NCI-H345 (cell line): ENCODE measurements at places on chromosomes 1 and 21.
A peak's percentile ranks its signal among the peaks of the same experiment; 100 is the strongest.

GRCh38 chr1:53722025-53722424 is 16.9 kb downstream of the GLIS1 start:
- DNase-seq: no peak

DNA sequence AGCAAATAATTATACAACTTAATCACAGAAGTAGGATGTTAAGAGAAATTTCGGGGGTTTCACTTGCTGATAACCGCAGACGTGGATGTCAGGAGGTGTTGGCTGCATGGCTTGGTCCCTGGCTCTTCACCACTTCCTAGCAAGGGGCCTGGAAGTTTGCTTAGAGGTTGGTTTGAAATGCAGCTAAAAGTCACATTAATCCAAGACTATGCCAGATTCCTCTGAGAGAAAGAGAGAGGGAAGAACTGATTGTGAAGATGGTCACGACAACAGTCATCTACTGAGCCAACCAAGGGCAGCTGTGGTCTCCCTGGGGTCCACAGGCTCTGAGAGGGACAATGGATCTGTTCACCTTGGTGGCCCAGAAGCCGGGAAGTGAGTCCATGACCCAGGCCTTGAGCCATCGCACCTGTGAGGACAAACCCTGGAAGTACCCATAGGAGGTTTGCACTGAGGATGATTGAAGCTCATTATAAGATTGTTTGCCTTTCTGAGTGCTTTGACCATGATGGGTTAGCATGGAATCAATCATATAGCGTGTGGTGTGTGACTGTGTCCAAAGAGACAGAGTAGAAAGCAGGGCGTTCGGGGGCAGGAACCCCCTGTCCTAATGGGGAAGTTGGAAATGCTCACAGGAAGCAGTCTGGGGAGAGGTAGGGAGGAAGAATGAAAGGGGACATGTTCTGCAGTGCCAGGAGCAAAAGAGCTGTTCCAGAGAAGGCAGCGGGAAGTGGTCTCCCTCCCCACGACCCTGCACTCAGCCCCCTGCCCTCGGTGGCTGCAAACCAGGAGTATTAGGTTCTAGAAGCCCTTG is 47.1 kb downstream of the UMODL1 start:
- peak; percentile 17 for DNase-seq

DNA sequence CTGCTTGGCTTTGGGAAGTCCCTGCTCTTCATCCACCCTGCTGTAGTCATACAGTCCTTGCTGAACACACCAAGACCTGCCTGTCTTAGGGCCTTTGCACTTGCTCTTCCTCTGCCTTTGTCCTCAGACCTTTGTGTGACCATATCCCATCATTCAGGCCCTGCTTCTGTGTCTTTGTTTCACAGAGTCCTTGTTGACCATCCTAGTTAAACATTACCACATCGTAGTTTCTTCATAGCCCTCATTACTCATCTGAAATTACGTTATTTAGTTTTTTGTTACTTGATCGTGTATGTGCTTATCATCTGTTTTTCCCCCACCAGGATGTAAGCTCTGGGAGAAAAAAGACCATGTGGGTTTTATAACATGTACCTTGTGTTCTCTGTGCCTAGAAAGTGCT is 18.3 kb upstream of the SPRR5 start:
- DNase-seq: no peak

DNA sequence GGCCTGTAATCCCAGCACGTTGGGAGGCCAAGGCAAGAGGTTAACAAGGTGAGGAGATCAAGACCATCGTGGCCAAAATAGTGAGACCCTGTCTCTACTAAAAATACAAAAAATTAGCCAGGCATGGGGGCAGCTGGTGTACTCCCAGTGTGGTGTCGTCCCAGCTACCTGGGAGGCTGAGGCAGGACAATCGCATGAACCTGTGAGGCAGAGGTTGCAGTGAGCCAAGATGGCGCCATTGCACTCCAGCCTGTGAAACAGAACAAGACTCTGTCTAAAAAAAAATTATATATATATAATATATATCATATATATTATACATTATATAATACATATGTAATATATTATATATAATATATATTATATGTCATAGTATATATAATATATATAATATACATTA is 249.2 kb upstream of the TPTE start:
- no peak for DNase-seq

DNA sequence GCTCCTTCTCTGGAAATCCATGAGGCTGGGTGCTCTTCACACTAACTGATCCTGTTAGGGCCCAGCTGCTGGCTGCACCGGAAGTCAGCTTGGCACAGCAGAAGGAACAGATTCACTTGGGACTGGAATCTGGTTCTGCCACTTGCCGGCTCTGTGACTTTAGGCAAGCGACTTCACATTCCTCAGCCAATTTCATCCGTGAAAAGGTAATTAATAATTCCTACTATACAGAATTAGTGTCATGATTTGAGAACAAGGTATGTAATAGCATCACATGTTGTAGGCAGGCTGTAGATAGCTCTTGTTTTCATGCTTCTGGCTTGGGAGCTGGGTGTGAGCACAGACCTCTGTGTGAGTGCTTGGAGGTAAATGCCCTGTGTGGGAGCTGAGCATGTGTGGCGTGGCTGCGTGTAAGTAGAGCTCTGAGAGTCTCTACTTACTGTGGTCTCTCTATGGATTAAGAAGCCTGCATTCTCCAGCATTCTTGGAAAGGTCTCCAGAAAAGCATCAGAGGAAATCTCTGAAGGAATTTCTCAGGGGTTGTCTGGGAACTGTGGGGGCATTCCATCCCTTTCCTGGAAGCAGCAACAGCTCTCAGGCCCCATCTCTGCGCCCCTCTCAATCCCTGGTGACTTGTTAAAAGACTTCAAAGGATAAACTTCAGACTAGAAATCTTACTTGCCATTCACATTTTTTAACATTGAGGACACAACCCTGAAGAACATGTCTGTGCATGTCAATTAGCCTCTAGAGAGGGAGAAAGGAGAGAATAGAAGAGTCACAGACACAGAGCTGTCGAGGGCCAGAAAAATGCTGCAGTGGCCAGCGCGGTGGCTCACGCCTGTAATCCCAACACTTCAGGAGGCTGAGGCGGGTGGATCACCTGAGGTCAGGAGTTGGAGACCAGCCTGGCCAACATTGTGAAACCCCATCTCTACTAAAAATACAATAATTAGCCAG is 47.7 kb upstream of the PPM1J start:
- no peak for DNase-seq

- no peak for DNase-seq
Observed at GRCh38 chr1:214658785-214659184, 55.8 kb downstream of the CENPF start.

DNA sequence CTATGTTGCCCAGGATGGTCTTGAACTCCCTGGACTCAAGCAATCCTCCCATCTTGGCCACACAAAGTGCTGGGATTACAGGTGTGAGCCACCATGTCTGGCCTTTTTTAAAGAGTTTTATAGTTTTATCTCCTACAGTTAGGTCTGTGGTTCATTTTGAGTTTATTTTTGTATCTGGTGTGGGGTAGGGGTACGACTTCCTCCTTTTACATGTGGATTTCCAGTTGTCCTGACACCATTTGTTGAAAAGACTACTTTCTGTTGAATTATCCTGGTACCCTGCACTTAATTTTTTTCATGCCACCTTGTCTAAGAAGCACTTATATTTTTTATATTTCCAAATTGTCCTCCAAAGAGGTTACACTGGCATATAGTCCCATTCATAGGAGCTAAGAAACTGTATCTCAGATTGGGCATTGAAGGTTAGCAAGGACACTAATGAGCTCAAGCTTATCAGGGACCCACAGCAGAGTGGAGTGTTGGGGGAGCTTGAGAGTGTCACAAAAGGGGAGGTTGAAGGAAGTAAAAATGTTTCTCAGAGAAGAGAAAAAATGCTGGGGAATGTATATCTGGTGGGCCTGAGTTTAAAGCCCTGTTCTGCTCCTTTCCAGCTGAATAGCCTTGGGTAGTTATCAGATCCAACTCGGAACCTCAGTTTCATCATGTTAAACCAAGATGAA is 23.4 kb upstream of the MEF2D start:
- no peak for DNase-seq

DNA sequence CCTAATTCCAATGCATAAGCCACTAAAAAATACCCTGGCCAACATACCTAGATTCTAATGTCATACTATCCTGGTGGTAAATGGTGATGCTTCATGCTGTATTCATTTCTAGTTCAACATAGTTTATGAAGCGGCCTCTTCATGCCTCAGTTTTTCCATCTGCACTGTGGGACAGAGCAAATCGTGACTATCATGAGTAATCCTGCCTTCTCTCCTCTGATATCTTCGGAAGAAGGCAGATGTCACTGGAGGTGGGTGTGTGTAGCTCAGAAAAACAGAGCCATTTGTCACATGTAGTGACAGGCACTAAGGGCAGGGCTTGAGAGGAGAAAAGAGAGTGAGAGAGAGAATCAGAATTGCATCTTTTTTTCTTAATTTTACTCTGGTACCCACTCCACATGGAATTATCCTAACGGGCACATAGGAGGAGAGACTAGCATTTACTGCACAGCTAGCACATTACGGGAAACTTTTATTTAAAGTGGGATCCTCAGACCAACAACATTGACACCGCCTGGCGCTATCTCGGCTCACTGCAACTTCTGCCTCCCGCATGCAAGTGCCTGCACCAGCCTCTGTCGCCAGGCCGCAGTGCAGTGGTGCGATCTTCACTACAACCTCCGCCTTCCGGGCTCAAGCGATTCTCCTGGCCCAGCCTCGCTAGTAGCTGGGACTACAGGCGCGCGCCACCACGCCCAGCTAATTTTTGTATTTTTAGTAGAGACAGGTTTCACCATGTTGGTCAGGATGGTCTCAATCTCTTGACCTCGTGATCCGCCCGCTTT is 78.4 kb upstream of the KCNA3 start:
- no peak for DNase-seq

DNA sequence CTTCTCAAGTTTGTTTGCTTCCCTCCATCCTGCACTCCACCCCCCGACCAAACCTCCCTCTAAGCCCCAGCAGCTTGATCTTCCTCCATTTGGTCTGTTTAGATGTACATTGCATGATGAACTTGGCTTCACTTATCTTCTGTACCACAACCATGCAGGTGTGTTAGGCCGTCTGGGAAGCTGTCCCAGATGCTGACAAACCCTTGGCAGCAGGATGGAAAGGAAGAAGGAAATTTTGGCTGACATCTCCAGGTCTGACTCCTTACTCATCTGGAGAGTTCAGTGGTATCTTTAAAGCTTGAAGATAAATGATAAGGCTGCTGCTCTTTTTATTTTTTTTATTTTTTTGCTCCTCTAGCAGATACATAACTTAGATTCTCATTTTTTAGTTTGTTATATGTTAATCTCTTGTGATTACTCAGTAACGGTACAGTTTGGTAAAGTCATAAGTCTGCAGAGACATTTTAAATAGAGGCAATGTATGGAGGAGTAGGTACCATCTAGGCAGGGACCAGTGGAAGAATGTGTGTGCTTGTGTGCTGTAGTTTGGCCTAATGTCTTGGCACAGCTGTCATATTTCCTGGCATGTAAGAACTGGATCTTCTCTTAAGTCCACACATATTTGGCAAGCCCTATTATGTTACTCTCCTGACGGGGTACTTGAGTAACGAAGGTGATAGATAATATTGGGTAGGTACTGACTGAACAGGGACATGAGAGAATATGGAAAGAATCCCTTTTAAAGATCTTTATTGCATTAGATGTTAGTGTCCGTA is 79.7 kb downstream of the CACHD1 start:
- no peak for DNase-seq

- DNase-seq: no peak
Observed at GRCh38 chr1:55636696-55637095, 421.5 kb upstream of the USP24 start.

DNA sequence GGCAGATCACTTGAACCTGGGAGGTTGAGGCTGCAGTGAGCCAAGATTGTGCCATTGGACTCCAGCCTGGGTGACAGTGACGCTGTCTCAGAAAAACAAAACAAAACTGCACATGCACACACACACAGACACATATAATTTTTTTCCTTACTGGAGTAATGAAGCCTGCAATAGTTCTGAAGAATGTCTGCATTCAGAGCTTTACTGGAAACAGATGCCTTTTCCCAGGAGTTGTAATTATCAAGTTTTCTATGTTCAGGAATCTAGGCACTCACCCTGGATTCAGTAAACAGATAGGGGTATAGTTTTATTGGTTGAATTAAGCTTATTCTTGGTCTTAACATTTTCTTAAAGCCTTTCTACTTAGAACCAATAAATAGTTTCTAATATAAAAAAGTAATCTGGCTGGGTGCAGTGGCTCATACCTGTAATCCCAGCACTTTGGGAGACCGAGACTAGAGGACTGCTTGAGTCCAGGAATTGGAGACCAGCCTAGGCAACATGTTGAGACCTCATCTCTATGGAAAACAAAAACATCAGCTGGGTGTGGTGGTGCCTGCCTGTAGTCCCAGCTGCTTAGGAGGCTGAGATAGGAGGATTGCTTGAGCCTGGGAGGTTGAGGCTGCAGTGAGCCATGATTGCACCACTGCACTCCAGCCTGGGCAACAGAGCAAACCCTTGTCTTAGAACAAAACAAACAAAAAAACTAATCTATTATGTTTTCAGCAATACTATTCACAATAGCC is 15.8 kb downstream of the SPEN start:
- DNase-seq: no peak

DNA sequence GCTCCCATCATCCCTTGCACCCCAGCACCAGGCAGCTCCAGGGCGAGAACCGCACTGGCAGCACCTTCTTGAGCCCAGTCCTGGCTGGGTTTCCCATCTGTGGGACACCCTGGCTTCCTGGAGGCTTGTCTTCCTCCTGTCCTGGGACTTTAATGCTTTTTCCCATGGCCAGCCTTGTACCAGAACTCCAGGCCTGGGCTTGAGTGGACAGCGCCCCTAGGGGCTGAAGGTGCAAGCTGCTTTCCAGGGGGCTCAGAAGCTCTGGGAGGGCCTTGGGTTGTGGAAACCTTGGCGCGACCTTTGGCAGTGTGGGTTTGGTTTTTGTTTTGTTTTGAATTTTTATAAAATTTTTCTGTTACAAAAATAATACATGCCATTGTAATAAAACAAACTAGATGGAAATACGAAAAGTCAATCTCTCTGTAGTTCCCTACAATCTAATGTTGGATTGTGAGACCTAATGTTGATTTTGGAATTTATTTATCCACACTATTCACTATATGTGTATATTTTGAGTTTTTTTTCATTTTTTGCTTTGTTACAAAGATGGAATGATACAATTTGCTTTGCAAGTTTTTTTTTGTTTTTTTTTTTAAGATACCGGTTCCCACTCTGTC is 33.8 kb upstream of the RPL11 start:
- no peak for DNase-seq

GRCh38 chr1:238469146-238469631 is 578.5 kb upstream of the ZP4 start:
- no peak for DNase-seq

DNA sequence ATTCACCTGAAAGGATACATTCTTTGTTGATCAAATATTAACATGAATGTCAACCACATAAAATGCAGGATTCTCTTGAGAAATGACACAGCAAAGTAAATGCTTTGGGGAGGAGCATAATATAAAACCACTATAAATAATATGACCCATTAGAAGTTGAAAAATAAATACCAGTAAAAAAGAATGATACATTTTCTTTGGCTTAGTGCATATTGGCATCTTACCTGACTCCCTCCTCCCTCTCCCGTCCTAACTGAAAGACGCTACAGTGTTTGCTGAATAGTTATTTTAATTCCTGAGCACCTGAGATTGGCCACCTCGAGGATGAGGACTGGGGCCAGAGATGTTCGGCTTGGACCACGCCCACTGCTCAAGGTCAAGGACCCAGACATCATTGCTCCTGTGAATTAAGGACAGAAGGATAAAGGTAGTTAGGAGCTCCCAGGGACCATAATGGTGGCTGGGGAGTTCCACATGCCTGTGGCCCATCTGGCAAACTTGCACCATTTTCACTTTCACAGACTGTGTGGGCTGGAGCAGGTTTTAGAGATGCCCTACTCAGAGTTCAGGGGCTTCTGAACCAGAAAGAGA is 16.4 kb upstream of the CPLANE2 start:
- no peak for DNase-seq
